ENCODE measurements at places on chromosomes 4 and X. TPM values are rescaled to one million over a fixed set of nuclear protein-coding genes. Genes with fewer than 3 reads are reported as not detected.

TMEM31 gene
- total RNA-seq: not detected

TMSB15C gene
- total RNA-seq: 2.5 TPM

MYOZ2 gene
- 0.20 TPM for total RNA-seq

DDX53 gene
- not detected for total RNA-seq

FAM90A26 gene
- not detected for total RNA-seq

PLS3 gene
- total RNA-seq: 457 TPM

YY2 gene
- 1.1 TPM for total RNA-seq

PIGA gene
- total RNA-seq: 10.9 TPM

PDE6B gene
- total RNA-seq: 3.9 TPM

NAA11 gene
- not detected for total RNA-seq

EREG gene
- total RNA-seq: not detected

PPP4R3C gene
- total RNA-seq: not detected

SULT1B1 gene
- 55.5 TPM for total RNA-seq

MAGEB6B gene
- not detected for total RNA-seq

HSFX2 gene
- total RNA-seq: 0.21 TPM

XK gene
- total RNA-seq: under 0.01 TPM

DNA sequence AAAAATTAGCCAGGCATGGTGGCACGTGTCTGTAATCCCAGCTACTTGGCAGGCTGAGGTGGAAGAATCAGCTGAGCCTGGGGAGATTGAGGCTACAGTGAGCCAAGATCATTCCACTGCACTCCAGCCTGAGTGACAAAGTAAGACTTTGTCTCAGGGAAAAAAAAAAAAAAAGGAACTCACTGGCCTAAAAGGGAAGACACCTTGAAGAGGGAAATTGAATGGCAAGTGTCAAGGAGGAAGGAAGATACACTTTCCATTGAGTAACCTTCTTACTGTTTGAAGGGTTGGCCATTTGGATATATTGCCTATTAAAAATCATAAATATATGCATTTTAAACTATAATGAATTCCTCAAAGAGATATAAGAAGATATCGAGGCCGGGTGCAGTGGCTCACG is 147.5 kb upstream of the FAM241A start:
- no peak for DNase-seq

DNA sequence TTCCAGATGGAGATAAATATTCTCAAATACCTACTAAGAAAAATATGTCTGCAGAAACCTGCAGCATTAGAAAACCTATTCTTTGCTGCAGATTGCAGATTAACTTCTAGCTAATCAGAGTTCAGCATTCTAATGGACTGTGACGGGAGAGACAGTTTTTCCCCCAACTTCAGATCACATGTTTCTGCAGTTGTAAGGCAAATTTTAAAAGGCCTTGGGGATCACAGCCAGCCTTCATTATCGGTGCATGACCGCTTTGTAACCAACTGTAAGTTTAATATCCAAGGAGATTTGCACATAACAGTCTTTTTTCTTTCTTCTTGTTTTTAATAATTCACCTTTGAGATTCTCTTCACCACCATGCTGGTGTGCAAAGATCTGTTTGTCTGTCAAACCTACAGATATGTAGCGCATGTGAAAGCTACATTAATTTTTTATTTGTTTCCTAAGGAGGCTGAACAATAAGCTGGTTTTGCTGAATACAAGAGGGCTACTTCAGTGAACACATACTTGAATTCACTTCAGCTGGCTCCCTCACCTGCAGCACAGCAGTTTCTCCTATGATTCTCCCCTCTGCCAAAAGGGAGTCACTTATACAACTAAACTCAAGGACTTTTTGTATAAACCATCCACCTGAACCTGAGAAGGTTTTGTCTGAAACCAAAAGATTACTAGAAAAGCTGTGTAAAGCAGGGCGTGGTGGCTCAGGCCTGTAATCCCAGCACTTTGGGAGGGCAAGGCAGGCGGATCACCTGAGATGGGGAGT is 488.5 kb downstream of the RPA4 start:
- no peak for DNase-seq

DNA sequence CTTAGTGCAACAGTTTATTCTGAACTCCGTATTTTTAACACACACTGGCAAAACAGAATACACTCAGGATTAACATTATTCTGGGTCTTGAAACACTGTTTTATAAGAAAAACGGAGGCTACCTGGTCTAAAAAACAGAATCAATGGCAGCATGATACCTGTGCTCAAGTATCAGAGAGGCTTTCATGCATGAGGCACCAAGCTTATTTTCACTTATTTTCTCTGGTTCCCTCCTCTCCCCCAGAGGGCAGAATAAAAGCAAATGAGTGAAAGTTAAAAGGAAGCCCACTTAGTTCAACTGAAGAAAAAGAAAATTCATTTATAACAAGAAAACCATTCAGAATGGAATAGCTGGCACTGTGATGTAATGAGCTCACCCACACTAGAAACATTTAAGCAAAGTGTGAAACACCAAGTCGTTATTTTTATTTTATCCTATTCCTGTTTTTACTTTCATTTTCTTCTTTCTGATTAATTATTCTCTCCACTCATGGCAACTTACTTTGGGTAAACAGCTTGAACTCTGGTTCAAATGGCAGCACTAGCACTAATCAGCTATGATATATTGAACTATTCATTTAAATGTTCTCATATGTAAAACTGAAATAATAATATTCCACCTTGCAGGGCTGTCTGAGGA is 211.8 kb downstream of the PPP3CA start:
- DNase-seq: no peak

GRCh38 chr4:9875516-9875915 is 94.1 kb downstream of the DRD5 start:
- DNase-seq: no peak

GRCh38 chr4:80425124-80426100 is 89.9 kb downstream of the CFAP299 start:
- no peak for DNase-seq

- no peak for DNase-seq
Observed at GRCh38 chrX:460823-461640, 74.3 kb upstream of the PPP2R3B start.

- DNase-seq: no peak
Observed at GRCh38 chr4:2105559-2105958, 46.4 kb downstream of the NAT8L start.

GRCh38 chr4:186790630-186791029 is 67.0 kb upstream of the FAT1 start:
- no peak for DNase-seq

DNA sequence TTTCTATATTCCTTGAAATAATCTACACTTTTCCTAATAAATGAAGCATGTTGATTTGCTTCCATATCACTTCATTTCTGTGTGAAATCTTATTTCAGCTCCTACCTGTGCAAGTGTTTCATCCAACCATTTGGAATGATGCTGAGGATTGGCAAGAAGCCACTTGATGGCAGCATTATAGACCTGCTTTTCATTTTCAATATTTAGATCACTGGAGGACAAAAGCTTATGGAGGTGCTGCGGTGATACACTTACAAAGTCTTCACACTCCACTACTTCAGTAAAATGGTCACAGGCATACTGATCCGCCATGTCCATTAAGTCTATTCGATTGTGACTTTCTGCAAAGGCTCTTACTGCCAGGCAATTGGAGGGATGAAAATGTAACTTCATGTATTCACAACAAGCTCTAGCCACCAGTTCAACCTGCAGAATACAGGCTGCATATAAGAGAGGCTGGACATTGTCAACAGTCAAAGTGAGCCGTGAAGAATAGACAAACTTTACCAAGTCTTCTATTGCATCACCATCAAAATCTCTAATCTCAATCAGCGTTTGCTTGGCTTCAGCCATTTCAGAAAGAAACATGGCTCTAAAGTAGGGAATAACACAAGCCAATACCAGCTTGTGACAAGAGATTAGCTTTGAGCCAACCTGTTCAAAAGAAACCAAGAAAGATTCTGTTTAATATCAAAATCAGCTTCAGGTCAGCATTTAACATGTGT is 35.1 kb downstream of the KLHL8 start:
- DNase-seq: no peak

DNA sequence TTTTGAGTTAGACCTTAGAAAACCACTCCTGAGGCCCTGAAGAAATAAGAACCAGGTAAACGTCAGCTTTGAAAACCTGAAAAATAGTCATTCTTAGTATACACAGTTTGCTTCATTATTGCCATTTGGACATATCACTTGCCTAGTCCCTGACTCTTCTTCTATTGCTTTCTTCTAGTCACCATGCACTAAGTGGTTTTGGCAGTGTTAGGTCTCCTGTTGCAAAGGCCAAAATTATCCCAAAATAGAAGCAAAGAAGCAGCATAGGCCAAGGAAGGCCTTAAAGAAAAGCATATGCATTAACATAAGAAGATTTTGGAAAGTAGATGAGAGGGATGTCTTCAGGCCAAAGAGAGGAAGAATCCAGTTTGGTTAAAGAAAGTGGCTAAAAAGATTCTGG is 24.1 kb upstream of the SMPX start:
- no peak for DNase-seq

DNA sequence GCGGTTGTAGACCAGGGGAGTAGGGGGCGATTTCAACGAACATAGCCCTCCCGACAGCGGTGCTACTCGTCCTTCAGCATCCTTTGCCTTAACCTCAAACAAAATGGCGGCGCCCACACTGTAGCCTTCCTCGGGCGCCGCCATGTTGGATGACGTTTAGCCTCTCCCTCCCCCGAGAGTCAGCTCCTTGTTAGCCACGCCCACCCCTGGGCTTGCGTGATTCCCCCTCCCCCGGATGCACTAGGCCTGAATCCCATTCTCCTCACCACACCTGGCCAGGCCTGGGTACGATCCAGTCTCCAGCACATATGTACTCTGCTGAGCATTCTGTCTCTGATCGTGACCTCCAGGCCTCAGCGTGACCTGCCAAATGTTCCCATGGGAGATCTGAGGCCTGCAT is 49.0 kb upstream of the ZNF157 start:
- DNase-seq: no peak

DNA sequence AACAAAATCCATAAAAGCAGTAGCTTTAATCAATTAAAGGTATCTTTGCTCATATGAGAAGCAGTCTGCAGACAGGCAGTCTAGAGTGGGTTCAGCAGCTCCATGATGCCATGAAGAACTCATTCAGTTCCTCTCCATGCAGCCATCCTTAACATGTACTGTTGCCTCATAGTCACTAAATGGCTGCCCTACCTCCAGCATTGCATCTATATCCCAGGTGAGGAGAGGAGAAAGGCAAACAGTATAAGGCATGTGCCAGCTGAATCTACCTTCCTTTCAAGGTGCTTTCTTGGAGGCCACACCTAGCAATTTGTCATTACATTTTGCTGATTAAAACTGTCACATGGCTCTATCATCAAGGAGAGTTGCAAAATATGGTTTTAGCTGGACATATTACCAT is 13.2 kb downstream of the CFAP99 start:
- no peak for DNase-seq

GRCh38 chr4:141843136-141843535 is 206.8 kb downstream of the IL15 start:
- no peak for DNase-seq

DNA sequence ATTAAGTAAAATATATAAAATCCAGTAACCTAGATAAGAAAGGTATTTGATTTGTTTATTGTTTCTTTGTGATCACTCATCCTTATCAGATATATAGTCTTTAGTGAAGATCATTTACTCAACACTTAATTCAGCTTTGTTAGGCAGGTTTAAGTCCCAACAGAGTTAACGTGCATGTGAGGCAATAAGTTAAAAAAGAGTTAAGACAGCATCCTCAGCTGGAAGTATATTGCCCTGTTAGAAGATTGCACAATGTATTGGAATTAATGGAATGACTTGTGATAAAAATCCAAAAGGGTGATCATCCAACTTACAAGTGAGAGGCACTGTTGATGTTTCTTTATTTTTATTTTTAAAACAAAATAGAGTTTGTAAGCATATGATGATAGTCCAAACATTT is 1162.1 kb downstream of the RAPGEF2 start:
- DNase-seq: no peak

DNA sequence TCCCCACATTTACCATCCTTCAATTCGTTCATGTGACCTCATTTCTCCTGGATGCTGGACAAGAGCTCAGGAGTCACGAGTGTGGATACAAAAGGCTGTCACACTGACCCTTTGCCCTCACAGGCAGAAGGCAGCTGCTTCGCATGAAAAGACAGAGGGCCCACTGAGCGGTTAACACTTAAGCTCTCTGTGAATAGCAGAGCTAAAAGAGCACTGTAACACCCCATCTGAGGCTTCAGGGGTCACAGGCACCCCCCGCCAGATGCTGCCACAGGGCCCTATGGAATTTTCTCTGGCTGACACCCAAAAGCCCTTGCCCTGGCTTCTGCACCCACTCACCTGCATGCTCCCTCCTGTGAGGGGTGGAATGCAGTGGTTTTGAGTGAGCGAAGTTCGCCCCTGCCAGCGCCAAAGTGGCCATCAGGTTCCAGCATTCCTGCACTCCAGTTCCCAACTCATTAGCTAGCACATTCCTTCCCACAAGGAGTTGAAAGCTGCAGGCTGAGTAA is 360.9 kb downstream of the PPP3CA start:
- DNase-seq: no peak

DNA sequence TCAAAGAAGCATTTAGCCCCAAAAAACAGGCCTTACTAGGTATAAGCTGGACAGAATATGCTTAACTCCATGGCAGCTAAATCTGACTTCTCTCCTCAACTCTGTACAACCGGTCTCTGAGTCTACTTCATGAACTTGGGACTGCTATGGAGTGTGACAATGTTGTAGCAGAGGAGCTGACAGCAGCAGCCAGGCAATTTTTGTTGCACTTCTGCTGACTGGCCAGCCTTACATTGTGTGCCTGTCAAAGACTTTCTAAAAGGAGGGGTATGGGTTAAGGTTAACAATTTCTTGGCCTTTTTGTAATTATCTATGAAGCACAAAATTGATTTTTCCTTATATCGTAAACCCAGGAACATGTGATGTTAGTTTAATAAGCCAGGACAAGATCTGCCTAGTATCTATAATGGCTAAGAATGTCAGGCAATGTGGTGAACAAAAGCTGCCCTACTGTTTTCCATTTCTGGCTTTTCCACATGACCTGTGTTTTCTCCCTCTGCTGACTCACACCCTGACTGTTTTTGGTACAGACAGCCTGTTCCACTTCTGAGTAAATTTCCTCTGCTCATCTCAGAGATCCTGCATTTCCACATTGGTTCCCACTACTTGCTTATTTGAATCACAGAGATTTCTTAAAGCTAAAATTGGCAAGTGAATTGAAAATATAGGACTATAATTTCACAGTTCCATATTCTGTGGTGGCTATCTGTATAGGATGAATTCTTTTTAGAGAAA is 9.3 kb downstream of the NOX1 start:
- peak; percentile 17 for DNase-seq

GRCh38 chrX:63661676-63662075 is 123.3 kb downstream of the ARHGEF9 start:
- no peak for DNase-seq

DNA sequence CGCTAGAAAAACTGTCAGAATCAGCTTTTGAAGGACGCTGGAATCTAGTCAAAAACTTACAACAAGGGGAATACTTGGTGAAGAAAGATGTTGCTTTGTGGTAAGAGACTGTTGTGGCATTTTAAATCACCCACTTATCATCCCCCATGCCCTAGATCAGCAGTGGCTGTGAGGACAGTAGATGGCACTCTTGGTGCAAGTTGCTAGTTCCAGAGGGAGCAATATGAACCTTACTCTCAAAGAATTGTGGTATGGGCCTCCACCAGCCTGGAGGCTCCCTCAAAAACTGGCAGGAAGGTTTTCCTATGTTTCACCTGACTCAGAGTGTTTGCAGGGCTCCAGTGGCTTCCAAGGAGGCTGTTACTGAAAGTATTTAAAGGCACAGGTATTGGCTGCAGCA is 37.7 kb upstream of the SLC16A2 start:
- peak; percentile 5 for DNase-seq

GRCh38 chr4:102843273-102843672 is 15.9 kb upstream of the UBE2D3 start:
- no peak for DNase-seq

Data from pulmonary artery endothelial cell (primary cell).